ENCODE measurements at places on chromosomes 4 and X. TPM values are rescaled to one million over a fixed set of nuclear protein-coding genes. Genes with fewer than 3 reads are reported as not detected.

DNA sequence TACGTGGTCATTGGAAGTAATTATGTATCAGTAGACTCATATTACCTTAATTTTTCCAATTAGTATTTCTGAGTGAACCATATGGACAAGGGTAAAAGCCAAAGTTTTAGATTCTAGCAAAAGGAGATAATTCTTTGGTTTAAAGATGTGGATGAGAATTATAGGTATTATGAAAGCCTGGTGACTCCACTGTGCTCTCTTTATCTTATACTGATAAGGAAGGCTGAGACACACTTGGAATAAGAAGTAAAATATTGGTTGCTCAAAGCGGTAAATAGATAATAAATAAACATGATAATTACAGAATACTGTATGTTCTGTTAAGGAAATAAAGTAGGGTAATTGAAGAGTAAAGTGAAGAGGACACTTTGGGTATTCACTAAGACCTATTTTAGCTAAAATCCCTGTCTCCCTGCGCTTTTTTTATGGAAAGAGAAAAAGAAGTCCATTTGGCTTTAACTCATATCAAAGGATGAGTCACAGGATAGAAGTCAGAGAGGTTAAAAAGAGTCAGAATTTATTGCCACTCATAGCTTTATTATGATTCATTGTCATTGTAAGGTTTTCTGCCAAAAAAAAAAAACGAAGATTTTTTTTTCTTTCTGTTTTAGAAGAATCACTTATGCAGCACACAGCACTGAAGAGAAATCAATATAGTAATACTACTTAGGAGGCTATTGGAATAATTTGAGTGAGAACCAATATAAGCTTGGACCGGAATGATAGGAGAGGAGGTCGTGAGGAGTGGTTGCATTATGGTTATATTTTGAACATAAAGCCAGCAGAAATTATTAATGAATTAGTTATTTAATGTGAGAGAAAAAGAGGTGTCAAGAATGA is 2463.1 kb downstream of the ARAP2 start:
- DNase-seq: no peak

- DNase-seq: no peak
Observed at GRCh38 chr4:165027762-165028402, 3.9 kb upstream of the TRIM60 start.

- DNase-seq: no peak
Observed at GRCh38 chrX:111521169-111521568, 9.7 kb downstream of the SERTM2 start.

DNA sequence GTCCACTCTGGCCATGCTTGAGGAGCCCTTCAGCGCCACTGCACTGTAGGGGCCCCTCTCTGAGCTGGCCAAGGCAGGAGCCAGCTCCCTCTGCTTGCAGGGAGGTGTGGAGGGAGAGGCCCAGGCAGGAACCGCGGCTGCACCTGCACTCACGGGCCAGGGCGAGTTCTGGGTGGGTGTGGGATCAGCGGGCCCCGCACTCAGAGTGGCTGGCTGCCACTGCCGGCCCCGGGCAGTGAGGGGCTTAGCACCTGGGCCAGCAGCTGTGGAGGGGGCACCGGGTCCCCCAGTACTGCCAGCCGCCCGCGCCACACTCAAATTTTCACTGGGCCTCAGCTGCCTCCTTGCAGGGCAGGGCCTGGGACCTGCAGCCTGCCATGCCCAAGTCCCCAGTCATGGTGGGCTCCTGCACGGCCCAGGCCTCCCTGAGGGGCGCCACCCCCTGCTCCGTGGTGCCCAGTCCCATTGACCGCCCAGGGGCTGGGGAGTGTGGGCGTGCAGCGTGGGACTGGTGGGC is 347.2 kb upstream of the SPOCK3 start:
- DNase-seq: peak; percentile 6

DNA sequence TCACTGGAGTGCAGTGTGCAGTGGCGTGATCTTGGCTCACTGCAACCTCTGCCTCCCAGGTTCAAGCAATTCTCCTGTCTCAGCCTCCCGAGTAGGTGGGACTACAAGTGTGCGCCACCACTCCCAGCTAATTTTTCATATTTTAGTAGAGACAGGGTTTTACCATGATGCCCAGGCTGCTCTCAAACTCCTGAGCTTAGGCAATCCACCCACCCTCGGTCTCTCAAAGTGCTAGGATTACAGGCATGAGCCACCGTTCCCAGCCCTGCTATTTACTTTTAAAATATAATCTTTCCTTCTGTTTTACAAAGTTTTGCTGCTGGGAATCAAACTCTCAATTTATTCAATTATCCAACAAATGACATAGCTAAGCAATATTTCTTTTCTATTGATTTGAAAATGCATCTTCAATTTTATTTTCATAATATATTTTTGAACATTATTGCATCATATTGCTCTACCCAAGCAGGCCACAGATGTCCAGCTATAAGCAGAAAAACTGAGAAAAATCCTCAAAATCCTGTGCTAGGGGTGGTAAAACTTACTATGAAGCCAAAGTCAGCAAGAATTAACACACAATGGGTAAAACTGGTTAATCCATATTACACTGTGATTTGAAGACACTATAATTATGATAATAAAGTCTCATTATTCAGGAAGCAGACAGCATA is 5.2 kb downstream of the TIFA start:
- DNase-seq: no peak

- DNase-seq: no peak
Observed at GRCh38 chrX:153565996-153566580, 32.9 kb downstream of the CCNQ start.

- no peak for DNase-seq
Observed at GRCh38 chr4:23171976-23172375, 479.2 kb downstream of the GBA3 start.

DNA sequence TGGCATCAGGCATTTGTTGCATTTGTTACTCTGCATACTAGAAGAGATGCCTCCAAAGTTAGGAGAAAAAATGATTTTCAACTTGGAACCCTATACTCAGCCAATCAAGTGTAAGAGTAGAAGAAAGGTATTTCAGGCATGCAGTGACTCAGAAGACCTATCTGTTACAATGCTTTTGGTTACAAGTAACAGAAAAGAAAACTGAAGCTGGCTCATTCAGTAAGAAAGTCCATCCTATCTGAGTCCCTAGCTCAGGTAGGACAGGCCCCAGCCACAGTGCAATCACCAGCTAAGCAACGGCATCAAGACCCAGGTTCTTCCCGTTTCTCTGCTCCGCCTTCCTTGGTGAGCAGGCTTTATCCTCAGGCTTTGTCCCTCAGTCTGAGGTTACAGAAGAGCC is 23.3 kb downstream of the MECP2 start:
- no peak for DNase-seq

- DNase-seq: no peak
Observed at GRCh38 chr4:169397762-169398161, 127.0 kb upstream of the SH3RF1 start.

DNA sequence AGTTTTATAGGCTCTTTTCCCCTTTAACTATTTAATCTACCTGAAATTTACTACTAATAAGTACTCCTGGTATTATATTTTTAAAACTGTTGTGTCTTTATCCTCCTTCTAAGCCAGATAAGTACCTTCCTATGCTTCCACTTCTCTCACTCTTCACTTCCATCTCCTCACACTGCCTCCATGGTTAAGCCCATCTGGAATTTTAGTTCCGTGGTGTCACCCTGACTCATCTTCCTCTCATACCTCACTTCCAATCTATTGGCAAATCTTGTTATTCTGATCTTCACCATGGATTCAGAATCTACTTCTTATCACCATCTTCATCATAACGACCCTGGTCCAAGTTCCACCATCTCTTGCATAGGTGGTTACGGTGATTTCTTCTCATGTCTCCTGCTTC is 32.7 kb upstream of the DAPP1 start:
- DNase-seq: no peak

GRCh38 chr4:109424093-109424841 is 9.3 kb upstream of the SEC24B start:
- no peak for DNase-seq

GRCh38 chr4:19993242-19993641 is 258.5 kb upstream of the SLIT2 start:
- DNase-seq: no peak

- no peak for DNase-seq
Observed at GRCh38 chr4:26822546-26822945, 38.1 kb upstream of the STIM2 start.

- peak; percentile 65 for DNase-seq
Observed at GRCh38 chrX:10576777-10577447, 43.5 kb downstream of the MID1 start.

DNA sequence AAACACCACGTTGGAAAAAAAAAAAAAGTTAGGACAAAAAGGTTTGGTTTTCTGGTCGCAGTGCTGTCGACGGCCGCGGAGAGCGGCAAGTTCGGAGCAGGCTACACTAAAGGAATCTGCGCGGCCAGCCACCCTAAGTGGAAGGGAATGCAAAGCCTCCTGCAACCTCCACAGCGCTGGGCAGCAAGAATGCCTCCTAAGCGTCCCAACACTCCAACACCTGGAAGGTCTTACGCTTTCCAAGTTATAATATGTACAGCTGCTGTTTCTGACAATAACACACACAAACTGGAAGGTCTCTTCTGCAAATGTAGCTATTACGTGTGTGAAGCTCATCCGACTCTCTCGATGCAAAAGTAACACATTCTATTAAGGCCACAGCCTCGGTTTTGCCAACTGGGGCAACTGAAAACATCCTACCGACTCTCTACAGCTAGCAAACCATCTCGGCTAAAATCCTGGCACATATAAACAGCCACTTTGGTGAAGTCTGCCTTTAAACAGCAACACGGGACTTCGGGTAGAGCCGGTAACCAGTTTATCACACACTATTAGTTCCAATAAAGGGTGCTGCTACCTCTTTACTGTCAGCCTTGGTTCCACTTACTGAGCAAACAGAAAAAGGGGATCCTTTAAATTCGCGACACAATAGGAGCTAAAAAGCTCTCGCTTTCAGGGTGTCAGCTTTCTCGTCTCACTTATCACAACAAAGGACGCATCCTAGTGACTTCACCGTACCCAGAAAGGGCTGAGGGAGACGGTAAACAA is 895 bp downstream of the SMIM14 start:
- peak; percentile 61 for DNase-seq

- DNase-seq: peak; percentile 32
Observed at GRCh38 chr4:62133101-62133897, 933.2 kb downstream of the ADGRL3 start.

DNA sequence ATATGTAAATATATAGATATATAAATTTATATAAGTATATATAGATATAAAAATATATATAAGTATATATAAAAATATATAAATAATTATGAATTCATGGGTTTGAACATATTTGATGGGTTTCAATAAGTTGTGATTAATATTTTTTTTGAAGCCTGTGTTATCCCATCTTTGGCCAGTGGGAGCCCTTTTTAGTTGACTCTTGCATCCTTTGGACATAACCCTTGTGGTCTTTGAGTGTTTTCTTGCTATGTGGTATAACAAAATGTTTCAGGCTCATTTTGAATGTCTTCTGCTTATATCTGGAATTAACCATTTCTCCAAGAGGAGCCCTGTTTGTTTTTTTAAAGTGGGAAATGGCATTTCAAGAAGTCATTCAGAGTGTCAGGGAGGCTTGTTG is 15.2 kb downstream of the SNX25 start:
- no peak for DNase-seq

GRCh38 chr4:6747294-6748051 is 31.5 kb downstream of the BLOC1S4 start:
- DNase-seq: no peak

DNA sequence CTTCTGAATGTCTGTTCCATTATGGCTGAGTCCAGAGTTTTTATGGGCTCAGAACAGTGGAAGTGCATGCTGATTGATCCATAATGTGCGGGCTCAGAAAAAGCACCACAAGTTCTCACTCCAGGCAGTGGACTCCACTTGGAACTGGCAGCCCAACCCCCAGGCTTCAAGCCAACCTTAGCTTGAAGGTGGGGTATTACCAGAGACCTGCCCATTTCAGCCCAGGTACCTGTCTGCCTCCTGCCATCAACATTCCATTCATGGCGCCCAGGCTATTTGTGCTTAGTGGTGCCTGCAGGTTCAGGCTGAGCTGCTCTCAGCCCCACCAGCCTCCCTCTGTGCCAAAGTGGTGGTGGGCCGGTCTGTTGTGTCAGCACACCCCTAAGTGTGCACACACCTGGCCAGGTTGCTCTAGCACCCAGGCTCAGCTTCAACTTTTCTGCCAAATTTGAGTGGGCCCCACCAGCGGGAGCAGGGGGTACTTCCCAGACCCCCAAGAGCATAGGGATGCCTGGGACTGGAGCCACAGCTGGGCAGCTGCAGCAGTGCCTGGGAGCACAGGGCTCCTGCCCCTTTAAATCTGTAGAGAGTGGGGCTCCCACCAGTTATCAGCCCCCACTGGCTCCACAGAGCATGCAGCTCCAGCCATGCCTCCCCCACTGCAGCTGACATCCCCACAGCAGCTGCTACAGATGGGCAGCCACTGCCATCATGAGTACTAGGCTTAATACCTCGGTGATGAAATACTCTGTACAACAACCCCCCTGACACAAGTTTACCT is 1025.3 kb downstream of the PCDH19 start:
- no peak for DNase-seq

Gene ETDB
- not detected for polyA plus RNA-seq

Gene FAM47E
- 0.68 TPM for polyA plus RNA-seq

Gene NHS
- 0.95 TPM for polyA plus RNA-seq

Gene USP17L27
- not detected for polyA plus RNA-seq

Gene FGFBP2
- polyA plus RNA-seq: 2.3 TPM

Gene EFHC2
- polyA plus RNA-seq: 13.2 TPM

Gene STK26
- polyA plus RNA-seq: 0.70 TPM

Gene SHROOM4
- 17.9 TPM for polyA plus RNA-seq
